Stimulated activated CD8-positive, alpha-beta memory T cell treated with anti-CD3 and anti-CD28 coated beads, Interleukin-4, amount 100 ng/mL, for 1 hour (primary cell): ENCODE measurements at places on chromosomes 2 and 18.

- DNase-seq = no peak
These were observed 196.0 kb downstream of the ZEB2 start for GRCh38 chr2:144323946-144324345.

DNA sequence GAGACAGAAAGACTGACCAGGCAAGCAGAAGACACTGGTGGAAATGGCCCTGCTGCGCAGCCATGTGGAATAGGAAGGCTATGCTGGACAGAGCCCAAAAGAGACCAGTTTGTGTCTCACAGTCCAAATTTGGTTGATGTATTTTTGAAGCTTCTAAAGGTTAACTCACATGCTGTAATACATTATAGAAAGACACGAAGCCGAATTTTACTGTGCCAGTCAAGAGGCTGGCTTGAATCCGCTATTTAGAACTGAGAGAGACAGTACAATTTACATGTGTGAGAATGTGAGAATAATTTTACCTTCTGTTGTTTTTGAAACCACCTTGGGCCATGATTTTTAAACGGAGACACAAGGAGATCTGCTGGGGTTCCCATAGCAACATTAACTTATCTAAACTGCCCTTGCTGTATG lies 113.6 kb downstream of the METTL8 start:
- no peak for DNase-seq

DNA sequence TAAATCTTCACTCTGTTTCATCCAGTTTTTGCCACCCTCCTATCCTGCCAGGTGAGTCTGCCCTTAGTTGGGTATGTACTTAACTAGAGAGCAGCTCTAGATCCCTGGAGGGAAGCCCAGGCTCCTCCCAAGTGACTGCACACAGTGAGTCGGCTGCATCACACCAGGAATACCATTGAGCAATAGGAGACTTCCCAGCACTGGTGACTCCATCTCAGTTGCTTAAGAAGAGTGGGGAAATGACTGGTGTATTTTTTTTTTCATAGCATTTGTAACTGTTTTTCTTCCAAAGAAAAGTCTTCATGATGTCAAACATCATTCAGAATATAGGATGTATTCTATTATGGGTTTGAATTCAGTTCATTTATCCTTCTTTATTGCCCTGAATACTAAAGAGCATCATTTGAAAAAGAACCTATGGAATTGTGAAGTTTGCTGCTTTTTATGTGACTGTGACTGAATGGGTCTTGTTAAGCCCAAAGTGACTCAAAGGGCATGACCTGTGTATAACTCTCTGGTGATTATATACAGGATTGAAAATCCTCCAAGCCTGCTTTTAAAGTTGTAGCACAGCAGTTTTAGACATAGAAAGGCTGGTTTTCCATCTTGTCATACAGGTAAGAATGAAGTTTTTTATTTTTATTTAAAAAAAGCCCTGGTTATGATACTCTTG lies 84.3 kb downstream of the MAP3K20 start:
- DNase-seq = no peak

- no peak for DNase-seq
These were observed 43.9 kb upstream of the RAB11FIP5 start for GRCh38 chr2:73156539-73157124.

DNA sequence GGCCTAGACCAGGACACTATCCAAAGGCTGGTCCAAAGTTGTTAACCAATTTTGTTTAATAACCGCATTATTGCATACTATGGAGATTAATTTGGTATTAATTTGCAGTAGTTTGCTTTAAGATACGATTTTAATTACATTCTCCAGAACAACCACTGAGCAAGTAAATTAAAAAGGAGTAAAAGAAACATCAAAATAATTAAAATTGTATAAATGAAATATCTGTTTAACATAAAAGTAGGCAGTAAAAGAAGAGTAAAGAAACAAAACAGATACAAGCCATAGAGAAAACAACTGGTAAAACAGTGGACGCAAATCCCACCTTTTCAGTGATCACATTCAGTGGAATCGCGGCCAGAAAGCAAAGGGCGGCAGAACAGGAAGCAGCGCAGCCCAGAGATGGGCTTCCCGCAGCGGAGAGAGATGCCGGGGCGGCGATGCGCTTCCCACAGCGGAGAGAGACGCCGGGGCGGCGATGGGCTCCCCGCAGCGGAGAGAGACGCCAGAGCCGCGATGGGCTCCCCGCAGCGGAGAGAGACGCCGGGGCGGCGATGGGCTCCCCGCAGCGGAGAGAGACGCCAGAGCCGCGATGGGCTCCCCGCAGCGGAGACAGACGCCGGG lies 176.8 kb downstream of the RTP5 start:
- DNase-seq = no peak

DNA sequence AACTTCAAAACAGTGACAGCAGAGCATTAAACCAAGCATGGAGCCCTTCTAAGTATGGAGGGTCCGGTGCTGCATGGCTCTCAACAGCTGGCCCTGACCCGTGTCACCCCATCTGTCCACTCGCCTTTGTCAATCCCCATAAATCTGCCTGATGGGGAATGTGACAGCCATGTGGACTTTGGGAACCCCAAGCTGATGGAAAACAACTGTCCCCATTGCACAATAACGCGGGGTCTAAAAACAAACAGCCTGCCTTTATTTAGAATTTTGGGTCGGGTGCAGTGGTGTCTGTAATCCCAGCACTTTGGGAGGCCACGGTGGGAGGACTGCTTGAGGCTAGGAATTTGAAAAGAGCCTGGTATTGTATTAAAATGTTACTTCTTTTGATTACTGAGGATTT lies 17.1 kb upstream of the THADA start:
- no peak for DNase-seq

DNA sequence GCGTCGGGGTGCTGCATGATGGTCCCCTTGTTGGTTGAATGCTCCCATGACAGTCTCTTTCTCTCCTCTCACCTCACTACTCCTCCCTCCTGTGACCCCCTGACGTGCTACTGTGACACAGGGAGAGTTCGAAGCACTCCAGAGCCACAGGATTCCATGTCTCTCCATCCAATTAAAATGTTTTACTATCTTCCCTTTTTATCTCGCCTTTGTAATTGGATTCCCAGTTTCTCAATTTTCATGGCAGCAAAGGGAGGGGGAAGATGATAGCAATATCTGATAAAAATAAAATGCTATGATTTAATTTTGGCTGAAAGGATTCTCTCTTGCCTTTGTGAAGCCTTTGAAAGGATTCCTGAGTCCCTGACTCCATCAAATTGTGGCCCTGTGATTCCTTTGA lies 271.9 kb upstream of the SLC14A2 start:
- no peak for DNase-seq

DNA sequence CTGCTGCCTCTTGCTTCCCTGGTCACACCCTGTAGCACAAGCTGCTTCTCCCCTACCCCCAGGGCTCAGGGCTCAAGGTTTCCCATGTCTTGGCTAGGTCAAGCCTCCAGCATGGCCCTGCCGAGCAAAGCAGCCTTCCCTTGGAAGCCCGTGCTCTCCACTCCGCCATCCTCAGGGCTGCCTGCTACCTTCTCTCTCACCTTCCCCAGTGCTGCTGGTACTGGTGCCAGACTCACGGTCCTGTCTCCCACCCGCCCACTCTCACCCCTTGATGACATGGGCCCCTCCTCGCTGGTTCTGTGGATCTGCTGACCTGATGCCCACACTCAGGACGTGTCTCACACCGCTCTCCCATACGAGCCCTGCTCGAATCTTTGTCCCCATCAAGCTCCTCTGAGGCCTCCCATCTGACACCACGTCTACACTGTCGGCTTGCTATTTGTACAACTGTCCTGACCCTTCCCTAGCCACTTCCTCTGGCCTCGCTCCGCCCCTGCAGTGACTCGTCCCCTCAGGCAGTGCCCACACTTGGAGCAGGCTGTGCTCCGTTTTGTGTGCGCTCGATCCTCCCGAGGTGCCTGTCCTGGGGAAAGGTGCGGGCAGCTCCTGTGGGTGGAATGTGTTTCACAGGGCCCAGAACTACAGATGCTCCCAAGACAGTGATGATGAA lies 49.9 kb downstream of the ZAP70 start:
- DNase-seq = no peak
